ENCODE measurements at places on chromosomes 16 and 17.
A peak's percentile ranks its signal among the peaks of the same experiment; 100 is the strongest.

- DNase-seq = peak; percentile 73
These were observed 7.7 kb upstream of the NPIPB2 start for GRCh38 chr16:11949527-11949926.

DNA sequence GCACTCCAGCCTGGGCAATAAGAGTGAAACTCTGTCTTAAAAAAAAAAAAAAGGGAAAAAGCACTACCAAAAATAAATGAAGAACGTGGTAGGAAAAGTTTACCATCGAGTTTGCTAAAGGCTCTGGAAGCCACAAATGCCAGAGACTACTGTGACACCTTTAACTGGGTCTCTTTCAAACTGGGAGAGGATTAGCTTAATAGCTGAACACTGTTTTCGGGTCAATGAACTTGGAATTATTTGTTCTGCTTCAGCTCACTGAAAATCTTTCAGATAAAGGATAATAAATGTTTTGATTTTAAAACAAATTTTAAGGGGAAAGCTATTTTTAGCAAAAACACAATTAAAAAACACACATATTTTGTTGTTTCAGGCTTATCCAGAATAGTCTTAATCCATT is 1.4 kb downstream of the RETREG3 start:
- DNase-seq = no peak

- no peak for DNase-seq
These were observed 1.8 kb downstream of the KNOP1 start for GRCh38 chr16:19716183-19716582.

DNA sequence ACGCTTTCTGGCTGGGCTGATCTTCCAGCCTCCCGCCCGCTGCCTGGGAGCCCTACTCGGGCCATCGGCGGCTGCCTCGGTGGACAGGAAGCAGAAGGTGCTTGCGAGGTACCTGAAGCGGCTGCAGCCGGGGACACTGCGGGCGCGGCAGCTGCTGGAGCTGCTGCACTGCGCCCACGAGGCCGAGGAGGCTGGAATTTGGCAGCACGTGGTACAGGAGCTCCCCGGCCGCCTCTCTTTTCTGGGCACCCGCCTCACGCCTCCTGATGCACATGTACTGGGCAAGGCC is 30.7 kb downstream of the CIITA start:
- DNase-seq = no peak

DNA sequence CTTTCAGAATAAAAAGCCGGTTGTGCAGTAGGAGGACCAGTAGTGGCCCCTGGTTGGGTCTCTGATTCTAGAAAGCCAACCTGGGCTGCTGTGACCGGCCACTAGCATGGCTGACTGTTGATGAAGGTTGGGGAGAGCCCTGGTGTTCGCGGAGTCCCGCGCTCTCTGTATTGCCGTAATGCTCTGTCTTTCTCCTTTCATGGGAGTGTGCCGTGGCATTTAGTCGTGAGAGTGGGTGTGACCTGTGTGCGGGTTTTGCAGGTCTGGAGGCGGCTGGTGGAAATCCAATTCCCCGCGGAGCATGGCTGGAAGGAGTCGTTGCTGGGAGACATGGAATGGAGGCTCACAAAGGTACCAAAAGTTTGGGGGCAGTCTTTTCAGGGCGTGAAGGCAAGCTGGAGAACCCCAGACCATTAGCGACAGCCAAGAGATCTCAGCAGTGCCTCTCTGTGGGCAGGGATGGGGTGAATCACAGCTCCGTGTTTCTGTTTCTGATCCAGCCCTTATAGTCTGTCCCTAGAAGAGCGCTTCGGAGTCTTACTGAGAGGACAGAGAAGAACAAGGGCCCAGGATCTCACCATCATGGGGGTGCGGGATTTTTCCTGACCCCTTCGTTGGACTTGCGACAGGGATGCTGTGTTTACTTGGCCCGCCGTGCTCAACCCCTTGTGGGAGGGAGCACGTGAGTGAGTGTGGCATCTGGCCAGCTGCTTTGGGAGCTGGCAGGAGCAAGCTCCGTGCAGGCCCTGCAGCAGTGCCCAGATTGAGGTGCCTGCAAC is 56.5 kb downstream of the RNF213 start:
- no peak for DNase-seq

GRCh38 chr16:88359008-88359407 is 23.8 kb upstream of the ZNF469 start:
- DNase-seq = no peak

All from NCI-H2171 (cell line).